ENCODE measurements at places on chromosomes 13 and 19. TPM values are rescaled to one million over a fixed set of nuclear protein-coding genes. Genes with fewer than 3 reads are reported as not detected.
A peak's percentile ranks its signal among the peaks of the same experiment; 100 is the strongest.

C1QTNF9B gene
- 0.56 TPM for total RNA-seq

AMH gene
- total RNA-seq, result 0.81 TPM

GRCh38 chr13:95355494-95355893 is 54.2 kb upstream of the ABCC4 start:
- H3K27me3 ChIP-seq, result no peaks in the 10 kb centered on the region
- no peaks in the 10 kb centered on the region for H3K4me1 ChIP-seq
- H3K36me3 ChIP-seq, result no peaks in the 10 kb centered on the region
- H3K27ac ChIP-seq, result no peak overlapping the region

DNA sequence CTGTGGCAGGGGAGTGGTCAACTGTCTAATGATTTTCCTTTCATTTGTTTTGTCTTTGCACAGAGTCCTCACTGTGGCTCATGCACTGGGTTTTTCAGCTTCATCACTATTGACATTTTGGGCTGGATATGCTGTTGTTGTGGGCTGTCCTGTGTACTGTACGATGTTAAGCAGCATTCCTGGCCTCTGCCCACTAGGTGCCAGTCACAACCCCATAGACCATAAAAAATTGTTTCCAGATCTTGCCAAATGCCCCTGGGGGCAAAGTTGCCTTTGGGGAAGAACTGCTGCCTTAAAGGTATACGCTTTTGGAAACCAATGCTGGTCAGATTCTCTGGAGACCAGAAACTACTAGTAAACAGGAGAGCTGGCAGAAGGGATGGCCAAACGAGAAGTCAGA is 310.4 kb downstream of the SPRY2 start:
- peak; percentile 15 for DNase-seq
- no peak overlapping the region for H3K4me3 ChIP-seq
- H3K27me3 ChIP-seq, result no peaks in the 10 kb centered on the region
- H3K27ac ChIP-seq, result no peak overlapping the region

GRCh38 chr13:80881942-80882445 is 541.1 kb upstream of the SPRY2 start:
- H3K4me1 ChIP-seq, result no peaks in the 10 kb centered on the region
- no peak overlapping the region for H3K27ac ChIP-seq
- DNase-seq, result no peak
- no peak overlapping the region for H3K4me3 ChIP-seq
- H3K27me3 ChIP-seq, result no peaks in the 10 kb centered on the region
- H3K36me3 ChIP-seq, result no peaks in the 10 kb centered on the region

GRCh38 chr19:42051166-42052115 is 18.6 kb downstream of the GRIK5 start:
- no peak overlapping the region for H3K4me3 ChIP-seq
- H3K27ac ChIP-seq, result no peak overlapping the region
- no peaks in the 10 kb centered on the region for H3K27me3 ChIP-seq
- H3K4me1 ChIP-seq, result peaks cover 9% of the 10 kb centered on the region
- no peak for DNase-seq
- H3K36me3 ChIP-seq, result no peaks in the 10 kb centered on the region

GRCh38 chr19:4400135-4400936 is at the start of gene SH3GL1:
SH3GL1 (minus strand) TSS chr19:4400547; CDS start chr19:4400368, 179 bp downstream.
- peak within 1 kb of the TSS; percentile 84 for H3K4me3 ChIP-seq
- peaks cover 43% of the 10 kb centered on the region for H3K4me1 ChIP-seq
- no peaks in the 10 kb centered on the region for H3K27me3 ChIP-seq
- peak; percentile 93 for DNase-seq
- no peaks in the 10 kb centered on the region for H3K36me3 ChIP-seq

DNA sequence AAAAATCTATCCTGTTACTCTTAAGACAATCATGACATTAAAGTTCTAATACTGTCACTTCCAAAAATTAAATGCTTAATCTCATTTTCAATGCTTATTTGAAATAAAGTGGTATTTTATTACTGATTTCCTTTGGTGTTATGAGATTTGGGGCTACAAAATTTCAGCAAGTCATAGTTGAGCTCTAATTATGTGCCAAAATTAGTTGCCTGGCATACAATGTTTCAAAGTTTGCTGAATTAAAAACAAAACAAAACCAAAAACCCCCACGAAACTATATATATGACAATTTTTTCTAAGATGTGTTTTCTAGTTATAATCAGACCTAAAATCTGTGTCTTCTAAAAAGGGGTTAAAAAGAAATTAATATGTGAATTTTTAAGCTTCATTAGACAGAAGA is 62.2 kb downstream of the KCNRG start:
- no peaks in the 10 kb centered on the region for H3K4me1 ChIP-seq
- no peaks in the 10 kb centered on the region for H3K36me3 ChIP-seq
- no peak overlapping the region for H3K27ac ChIP-seq
- H3K4me3 ChIP-seq, result no peak overlapping the region
- no peaks in the 10 kb centered on the region for H3K27me3 ChIP-seq
- DNase-seq, result no peak

- H3K4me1 ChIP-seq, result peaks cover 52% of the 10 kb centered on the region
- no peaks in the 10 kb centered on the region for H3K27me3 ChIP-seq
- DNase-seq, result no peak
- H3K36me3 ChIP-seq, result no peaks in the 10 kb centered on the region
- peak overlapping the region; percentile 36 for H3K27ac ChIP-seq
Measured at GRCh38 chr13:110270507-110270906, 36.5 kb downstream of the COL4A1 start.

DNA sequence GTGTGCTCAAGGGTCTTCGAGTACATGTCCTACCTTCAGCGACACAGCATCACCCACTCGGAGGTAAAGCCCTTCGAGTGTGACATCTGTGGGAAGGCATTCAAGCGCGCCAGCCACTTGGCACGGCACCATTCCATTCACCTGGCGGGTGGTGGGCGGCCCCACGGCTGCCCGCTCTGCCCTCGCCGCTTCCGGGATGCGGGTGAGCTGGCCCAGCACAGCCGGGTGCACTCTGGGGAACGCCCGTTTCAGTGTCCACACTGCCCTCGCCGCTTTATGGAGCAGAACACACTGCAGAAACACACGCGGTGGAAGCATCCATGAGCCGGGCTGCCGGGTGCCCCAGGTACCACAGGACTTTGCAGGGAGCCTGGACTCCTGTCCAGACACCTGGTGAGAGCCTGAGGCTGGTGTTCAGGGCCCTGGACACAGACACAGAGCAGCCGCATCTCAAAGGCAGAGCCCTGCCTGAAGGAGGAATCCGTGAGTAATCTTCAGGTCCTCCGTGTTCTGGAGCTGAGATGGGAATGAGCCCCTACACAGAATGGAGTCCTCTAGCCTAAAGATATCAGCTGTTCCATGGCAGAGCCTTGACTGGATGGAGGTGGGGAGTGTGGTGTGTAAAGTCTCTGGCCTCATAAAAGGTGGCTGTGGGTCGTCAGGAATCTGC is 1.5 kb downstream of the ZNF581 start:
- peaks cover 13% of the 10 kb centered on the region for H3K36me3 ChIP-seq
- H3K27me3 ChIP-seq, result no peaks in the 10 kb centered on the region
- no peak overlapping the region for H3K4me3 ChIP-seq
- H3K4me1 ChIP-seq, result peaks cover 40% of the 10 kb centered on the region

Measured in heart left ventricle (tissue), 16 donors.